ENCODE measurements at places on chromosomes 3 and 15.

DNA sequence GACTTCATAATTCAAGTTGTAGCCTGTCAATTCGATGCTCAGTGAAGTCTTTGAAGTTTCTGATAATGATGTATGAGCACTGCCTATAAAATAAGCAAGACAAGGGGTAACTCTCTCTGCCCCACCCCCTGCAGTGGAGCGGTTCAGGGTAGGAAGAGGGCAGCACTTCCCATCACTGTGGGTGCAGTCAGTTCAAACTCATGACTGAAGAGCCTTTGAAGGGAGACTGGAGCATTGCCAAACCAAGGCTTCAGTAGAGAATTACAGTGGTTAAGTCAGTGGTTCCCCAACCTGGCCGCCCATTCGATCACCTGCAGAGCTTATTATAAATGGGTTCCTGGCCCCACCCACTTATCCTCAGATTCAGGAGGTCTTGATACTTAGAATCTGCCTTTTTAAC, 190.6 kb downstream of the SHQ1 start:
- DNase-seq: peak; percentile 50

DNA sequence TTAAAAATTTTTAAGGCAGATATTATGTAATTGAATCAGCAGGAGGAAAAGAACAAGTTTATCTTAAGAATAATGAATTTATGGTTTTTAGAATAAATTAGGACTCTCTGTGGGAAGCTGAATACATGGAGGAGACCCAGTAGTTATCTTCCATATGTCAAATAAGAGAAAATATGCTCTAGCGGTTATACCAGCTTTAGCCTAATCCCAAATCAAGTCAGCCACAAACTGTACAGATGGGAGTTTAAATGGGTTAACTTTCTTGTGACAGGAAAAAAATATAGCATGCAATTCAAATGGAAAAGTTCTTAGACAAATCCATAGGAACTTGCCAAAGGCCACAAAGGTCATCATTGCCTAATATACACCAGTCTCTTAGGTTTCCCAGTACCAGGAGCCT, 84.3 kb downstream of the TTBK2 start:
- DNase-seq: no peak

DNA sequence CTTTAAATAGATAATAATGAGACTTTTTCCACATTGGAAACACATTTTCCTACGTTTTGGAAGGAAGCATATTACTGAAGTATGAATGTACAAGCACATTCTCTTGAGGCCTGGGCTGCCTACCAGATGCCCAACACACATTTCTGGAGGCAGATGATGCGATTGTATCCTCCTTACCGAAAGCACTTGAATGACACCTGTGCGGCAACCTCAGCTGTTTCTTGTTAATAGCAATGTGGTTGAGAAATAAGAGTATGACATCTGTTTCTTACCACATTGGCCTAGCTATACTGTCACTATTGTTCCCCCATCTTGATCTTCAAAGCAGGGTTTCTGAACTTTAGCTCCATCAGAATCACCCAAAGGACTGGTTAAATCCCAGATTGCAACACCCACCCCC, 84.8 kb downstream of the ARPP21 start:
- no peak for DNase-seq

- DNase-seq: no peak
Measured at GRCh38 chr15:32674681-32675080, 33.2 kb downstream of the SCG5 start.

All from globus pallidus (tissue), 1 donor.